Stimulated activated CD4-positive, alpha-beta T cell treated with anti-CD3 and anti-CD28 coated beads, Interleukin-4, amount 100 ng/mL, for 1 hour (primary cell): ENCODE measurements at places on chromosomes 12 and 14.

GRCh38 chr14:91063119-91063518 lies 2.7 kb upstream of the RPS6KA5 start:
- no peak for DNase-seq

DNA sequence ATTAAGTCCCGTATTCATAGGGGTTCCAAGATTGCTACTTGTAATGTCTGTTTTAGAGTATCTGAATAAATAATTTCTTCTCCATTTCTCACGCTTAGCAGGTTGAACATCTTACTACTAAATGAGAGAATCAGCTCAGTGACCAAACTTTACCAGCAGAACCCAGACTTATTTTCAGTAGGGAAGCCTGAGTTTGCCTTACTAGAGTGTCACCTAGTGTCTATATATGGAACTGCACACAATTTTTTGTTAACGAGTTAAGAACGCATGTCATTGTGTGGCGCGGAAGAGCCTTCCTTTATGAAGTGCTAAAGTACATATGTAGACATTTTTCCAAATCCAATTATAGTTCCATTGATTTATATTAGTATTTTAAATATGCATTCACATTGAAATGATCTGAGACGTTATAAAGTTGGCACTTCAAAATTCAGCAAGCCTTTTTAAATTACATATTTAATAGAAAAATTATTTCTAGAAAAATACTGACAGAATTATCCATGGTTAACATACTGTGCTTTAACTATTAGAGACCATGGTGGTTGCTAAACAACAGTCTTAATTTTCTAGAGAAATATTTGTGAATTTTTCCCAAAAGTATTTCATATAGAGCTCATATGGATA lies 88.3 kb downstream of the RPS29 start:
- no peak for DNase-seq

DNA sequence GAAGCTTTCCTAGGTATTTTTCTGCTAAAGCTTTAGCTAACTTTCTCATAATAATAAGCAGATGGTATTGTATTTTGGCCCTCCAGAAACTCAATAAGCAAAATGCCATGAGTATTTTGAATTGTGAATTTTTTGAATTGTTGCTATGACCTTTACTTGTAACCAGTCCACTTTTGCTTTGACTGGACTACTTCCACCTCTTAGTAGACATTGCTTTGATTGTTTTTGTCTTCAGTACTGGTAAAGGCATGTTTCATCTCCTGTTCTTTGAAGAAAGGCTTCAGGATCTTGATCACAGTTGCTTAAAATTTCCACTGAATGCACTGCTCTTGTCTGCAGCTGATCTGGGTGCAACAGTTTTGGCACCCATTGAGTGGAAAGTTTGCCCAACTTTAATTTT lies 102.3 kb downstream of the TRMT5 start:
- DNase-seq: no peak

DNA sequence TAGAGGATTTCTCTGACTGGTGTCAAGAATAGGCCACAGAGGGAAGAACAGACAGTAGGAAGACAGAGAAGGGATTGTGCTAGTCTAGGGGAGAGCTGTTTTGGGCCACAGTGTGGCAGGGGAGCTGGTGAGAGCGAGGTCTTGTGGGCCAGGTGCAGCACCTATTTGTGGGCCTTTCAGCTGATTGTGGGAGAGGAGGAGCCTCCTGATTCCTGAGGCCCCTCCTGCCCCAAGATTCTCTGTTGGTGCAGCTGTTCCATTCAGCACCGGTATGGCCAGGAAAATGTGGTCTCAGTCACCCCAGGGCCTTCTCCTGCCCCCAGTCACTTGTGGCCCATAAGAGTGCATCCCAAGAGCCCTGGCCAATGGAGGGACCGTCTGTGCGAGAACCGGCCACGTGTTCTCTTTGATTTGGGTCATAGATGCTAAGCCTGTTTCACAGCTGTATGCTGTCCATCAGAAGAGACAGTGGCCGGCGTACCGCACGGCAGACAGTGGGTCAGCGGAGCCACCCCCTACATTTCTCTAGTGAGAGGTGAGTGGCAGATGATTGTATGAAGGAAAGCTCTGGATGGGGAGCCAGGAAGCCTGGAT lies 27.7 kb downstream of the TPCN1 start:
- DNase-seq: no peak

DNA sequence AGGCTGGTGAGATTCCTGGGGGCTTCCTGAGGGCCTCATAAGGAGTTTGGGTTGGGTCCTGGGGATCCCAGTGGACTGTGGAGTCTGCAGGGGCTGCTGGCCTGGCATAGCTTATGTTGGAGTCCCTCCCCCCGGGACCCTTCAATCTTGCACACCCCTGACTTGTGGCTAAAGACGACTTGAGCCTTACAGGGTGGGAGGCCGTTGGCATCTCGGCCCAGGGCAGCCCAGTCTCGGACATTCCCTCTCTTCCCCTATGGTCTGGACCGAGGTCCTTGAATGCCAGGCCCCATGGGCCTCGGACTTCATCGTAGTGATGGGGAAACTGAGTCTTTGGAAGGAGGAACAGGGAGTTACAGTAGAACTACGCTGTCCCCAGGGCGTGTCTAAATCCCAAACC lies 12.5 kb downstream of the RTL1 start:
- no peak for DNase-seq

- DNase-seq: no peak
Observed at GRCh38 chr12:6550294-6551062, 5.4 kb downstream of the IFFO1 start.
